ENCODE measurements at places on chromosomes 16 and 17.
A peak's percentile ranks its signal among the peaks of the same experiment; 100 is the strongest.

- no peak for DNase-seq
Observed at GRCh38 chr17:60277258-60277657, 114.7 kb downstream of the USP32 start.

- peak; percentile 26 for DNase-seq
Observed at GRCh38 chr17:71118039-71118438, 948.7 kb downstream of the KCNJ2 start.

- DNase-seq, result no peak
Observed at GRCh38 chr17:7070712-7071111, 9.3 kb downstream of the CLEC10A start.

- no peak for DNase-seq
Observed at GRCh38 chr16:10678655-10679054, 16.1 kb downstream of the TEKT5 start.

GRCh38 chr17:75737133-75737962, 16.1 kb downstream of the ITGB4 start:
- DNase-seq, result no peak

DNA sequence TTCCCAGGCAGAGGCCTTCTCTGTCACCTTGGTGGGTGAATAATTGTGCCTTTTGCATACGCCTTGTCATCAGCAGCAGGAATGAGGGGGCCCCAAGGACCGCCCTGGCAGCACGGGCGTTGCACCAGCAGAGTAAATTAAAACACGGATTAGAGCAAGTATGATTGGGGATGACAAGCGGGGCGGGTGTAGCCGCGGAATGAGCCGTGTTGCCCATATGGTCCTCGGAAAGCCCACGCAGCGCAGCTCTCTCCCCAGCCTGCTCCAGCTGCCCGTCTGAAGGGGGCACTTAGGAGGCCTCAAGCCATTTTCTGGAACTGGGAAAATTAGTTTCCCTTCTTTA, 299.4 kb upstream of the IRX3 start:
- no peak for DNase-seq

- DNase-seq, result no peak
Observed at GRCh38 chr16:7148606-7149005, 184.0 kb upstream of the RBFOX1 start.

- no peak for DNase-seq
Observed at GRCh38 chr17:32335687-32336086, 6.3 kb downstream of the C17orf75 start.

DNA sequence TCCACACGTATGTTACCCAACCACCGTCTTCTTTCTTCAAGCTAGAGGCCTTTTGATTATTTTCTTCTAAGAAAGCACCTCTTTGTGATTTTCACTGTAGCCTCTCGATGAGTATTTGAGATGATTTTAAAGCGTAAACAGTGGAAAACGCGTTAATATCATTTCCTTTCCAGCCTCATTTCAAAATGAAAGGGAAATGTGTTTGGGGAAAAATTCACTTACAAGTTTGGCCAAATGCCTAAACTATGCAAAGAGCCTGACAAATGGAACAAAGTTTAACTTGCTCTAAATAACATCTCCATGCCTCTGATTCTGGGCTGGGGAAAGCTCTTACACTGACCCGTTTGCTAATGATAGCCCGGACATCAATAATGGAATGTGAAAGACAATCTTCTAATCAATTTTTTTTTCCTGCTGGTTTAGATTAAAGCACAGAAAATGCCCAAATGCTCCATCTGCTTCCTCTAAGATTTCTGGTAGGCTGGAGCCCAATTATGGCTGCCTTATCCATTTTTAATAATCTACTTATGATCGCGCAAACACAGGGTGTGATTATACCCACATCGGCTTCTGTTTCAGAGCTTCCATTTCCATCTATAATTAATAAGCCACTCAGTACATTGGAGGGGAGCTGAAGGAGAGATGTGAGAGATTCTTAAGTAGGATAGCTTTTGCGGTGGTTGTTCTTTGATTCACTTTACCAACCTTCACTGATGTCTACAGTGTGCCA, 43.5 kb downstream of the HS3ST2 start:
- DNase-seq, result no peak

DNA sequence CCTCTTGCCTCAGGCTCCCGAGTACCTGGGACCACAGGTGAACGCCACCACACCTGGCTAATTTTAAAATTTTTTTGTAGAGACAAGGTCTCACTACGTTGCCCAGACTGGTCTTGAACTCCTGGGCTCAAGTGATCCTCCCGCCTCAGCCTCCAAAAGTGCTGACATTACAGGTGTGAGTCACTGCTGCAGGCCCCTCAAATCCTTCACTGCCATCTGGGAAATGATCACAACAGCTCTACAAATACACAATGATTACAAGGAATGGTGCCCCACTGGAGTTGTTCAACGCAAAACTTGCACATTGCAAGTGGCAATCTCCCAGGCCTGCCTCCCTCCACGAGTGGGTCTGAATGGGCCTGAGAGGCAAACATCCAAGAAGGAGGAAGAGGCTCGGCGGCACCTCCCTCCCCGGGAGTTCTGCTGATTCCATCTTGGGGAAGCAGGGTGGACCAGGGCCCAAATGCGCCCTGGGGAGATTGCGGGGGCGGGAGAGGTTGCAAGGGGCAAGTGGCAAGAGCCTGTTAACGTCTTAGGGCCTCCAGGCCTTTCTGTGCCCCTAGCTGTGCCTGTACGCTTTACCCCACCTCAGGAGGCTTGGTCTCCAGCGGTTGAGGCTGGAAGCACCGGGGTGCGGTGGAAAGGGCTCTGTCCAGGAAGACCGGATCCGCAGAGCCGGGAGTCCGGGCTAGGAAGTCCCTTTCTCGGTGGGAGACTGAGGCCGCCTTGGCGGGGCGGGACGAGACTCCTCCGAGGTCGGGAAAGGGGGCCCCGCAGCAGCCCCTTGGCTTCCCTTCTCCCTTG, 656 bp upstream of the IGFBP4 start:
- no peak for DNase-seq

DNA sequence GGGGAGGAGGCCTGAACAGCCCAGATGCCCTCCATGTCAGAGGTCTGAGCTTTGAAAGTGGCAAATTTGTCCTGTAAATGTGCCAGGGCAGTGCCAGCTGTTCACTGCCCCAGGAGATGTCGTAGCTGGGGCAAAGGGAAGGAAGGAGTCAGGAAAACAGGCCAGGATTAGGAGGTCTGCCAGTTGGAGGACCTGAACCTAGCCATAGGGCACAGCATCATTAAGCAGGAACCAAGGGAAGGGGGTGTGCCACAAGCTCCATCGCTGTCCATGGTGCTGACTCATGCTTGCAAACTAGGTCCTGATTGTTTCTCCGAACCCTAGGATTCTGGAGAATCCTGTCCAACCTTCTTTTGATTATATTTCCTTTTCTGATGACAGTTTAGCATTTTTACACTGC, 124.2 kb downstream of the TMEM132E start:
- no peak for DNase-seq

- no peak for DNase-seq
Observed at GRCh38 chr16:23187341-23187740, 4.8 kb downstream of the SCNN1G start.

DNA sequence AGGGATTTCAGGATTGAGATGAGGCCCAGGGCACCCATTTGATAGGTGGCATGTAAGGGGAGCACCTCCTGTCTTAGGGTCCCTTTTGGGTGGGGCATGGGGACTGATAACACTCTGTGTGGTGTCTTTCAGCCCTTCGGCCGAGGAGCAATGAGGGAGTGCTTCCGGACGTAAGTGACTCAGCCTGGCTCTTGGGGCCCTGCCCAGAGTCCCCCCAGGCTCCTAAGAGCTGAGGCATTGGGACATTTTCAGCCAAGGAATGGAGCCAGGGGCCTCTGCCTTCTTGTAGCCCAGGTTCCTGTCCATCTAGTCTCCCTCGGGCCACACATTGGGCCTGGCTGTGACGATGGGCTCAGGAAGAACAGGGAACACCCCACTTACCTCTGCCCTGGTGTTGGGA, 44.4 kb downstream of the EEF2K start:
- no peak for DNase-seq

DNA sequence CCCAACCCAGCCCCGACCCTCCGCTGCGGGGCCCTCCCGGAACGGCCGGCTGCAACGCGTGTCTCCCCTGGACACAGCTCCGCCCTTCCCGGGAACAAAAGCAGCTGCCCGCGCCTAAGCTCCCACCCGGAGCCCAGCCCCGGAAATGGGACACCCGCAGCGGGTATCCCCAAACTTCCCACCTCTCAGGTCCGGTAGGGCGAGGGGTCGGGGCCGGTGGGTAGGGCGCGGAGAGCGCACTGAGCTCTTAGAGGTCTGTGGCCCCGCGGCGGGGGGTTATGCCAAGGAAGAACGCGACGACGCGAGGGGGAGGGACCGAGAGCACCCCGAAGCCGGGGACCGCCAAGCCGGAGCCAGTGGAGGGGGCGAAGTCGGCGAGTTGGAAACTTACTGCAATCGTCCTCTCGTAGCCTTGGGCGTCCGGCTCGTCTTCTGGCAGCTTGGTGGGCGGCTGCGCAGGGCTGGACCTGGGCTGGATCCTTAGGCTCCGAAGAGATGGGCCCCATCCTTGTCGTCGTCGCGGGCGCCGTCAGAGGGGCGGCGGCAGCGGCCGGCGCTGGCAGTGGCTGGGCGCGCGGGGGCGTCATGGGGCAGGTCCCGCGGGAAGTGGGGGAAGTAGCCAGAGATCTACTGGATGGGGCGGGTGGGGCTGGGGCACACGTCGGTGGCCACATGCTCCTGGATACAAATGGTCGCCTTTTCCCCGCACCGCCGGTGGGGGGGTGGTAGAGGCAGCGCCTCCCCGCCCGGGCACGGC, 6.9 kb downstream of the USP6 start:
- no peak for DNase-seq

Data from SW 1271 (cell line).